Spinal cord (tissue), 10 donors: ENCODE measurements at places on chromosomes 3 and 15.

DNA sequence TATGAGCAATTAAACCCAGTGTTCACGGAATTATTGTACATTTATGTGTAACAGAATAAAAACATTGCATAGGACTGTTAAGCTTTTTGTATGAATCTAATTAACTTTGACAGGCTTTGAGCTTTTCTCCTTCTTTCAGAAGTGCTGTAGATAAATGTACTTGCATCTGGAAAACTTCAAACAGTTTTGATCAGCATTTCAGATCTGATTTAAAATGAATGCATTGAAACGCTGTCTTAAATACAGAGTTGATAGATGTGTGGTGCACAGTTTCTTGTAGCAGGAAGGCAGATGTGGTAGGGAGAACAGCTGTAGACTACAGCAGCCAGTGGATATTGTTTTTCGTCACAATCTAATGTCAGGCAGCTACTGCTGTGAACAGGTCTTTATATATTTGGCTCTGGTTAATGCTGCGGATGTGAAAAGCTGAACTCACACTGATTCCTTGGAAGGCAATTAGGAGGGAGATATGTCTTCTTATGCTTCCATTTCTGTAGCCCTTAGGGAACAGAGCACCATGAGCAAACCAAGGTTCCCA is 193.8 kb upstream of the GOLIM4 start:
- DNase-seq: no peak

- DNase-seq: no peak
These were observed 95.7 kb downstream of the LRIG1 start for GRCh38 chr3:66404903-66405700.

- no peak for DNase-seq
These were observed 1054.2 kb downstream of the NAALADL2 start for GRCh38 chr3:175913286-175913685.

DNA sequence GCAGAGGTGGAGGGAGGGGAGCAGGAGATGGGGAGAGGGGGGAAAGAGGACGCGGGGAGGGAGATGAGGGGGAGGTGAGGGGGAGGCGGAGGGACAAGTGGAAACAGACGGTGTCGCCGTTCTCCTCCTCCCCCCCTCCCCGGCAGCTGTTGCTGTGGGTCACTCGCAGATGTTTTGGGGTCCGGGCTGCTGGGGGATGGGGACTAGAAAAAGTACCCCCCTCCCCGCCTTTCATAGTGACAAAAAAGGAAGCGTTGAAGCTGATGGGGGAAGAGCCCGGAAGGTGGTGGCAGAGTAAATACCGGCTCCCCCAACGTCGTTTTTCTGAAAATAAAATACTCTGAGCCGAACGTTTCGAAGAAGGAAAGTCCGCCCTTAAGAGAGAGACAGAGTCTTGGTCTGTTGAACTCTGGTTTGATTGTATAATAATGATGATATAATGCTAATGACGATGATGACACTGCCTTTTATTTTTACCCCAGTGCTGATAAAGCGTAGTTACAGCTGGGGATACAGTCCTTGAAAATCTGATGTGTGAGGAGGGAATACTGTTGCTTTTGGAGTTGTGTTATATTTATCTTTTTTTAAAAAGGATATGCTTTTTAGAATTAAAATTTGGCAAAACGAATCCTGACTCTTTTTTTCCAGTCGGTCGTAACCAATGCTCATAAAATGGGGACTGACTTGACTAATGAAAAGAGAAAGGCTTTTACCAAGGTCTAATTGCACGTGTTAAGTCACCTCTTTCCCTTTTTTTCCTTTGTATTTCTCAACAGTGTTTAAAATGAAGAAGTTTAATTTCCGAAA is 993 bp downstream of the STXBP5L start:
- no peak for DNase-seq

- DNase-seq: no peak
These were observed 8.1 kb downstream of the NPHP3 start for GRCh38 chr3:132713977-132714727.
